ENCODE measurements at places on chromosomes 2 and 18.

- no peak for DNase-seq
These were observed 327.7 kb downstream of the TMX3 start for GRCh38 chr18:68387246-68387645.

DNA sequence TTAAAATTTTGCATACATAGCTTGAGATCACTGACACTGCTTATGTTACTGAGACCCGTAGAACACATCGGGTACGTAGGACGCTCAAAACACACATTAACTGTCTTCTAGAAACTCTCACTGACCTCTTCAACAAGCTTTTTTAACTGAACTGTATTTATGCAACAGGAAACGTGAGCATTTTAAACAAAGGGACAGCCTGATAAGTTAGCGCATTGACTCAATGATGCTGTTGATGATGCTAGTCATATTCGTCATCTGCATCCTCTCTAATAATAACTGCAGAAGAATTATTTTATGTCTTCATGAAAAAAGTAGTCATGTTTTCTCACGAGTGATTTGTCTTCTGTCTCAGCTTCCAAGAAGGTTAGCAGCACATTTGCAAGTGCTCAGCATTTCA lies 824.0 kb downstream of the DCDC2C start:
- DNase-seq, result no peak

GRCh38 chr2:114968748-114969400 lies 526.4 kb downstream of the DPP10 start:
- DNase-seq, result no peak

DNA sequence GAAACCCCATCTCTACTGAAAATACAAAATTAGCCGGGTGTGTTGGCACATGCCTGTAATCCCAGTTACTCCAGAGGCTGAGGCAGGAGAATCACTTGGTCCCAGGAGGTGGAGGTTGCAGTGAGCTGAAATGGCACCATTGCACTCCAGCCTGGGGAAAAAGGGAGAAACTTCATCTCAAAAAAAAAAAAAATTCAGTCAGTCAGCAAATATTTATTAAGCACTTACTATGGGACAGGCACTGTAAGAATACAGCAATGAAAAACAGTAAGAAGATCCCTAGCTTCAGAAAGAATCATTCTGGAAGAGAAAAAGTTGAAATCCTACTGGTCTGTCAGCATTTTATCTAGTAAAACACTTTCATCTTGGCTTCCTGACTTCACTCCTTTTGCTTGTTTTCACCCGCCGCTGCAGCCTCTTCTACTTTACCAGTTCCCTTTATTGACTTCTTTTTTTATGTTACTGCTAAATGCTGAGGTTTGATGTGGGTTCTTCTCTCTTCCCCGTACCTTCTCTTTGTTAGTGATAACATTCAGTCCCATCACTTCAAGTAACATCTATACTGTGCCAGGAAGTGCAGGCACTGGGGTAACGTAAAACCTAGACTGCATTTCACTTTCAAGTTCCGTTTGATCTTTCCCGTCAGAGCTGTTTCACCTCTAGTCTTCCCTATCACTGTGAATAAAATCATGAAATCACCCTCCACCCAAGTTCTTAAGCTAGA lies 10.8 kb upstream of the TAF4B start:
- DNase-seq, result no peak

GRCh38 chr2:230520875-230521155 lies 104.8 kb downstream of the SP100 start:
- no peak for DNase-seq

DNA sequence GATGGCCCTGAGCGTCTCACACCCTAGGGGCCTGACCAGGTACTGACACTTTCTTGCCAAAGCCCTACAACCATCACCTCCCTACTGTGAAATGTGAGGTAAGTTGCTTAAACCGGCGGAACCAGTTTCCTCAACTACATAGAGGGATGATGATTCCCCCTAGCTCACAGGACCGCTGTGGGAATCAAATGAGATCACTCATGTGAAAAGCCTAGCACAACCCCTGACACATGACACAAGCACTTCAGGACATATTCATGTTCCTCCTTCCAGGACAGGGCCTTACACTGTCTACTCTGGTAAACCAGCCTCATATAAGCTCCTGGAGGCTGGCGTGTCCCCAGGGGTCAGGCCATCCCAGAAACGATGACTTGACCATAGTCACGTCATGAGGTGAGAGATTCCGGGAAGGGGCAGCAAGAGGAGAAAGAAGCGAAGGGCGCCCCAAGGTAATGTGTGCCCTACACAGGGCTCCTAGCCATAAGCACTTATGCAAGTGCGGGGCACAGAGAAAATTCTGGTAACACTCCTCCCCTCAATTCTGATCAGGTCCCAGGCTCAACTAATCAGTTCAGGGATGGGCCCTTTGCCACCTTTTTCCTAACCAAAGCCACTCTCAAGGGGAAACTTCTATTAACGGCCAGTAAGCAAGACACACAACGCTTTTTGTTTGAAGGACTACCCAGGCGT lies 49.5 kb downstream of the C2orf42 start:
- DNase-seq, result no peak

DNA sequence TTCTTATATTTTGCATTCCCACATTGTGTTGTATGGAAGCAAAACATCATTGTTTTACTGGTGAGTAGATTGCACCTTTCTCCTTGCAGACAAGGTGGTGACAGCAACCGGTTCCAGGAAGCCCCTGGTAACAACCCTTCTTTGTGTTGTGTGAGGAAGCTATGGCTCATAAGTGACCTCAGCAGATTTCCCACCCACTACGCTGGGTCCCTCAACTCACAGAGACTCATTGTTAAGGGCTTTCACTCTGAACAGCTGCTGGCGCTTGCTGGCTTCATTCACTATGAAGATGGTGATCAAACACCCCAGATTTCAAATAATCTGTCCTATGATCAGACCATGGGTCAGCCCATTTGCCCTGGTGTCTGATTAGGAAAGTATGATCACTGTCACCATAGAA lies 53.4 kb downstream of the WIPF1 start:
- DNase-seq, result peak; percentile 57

Measured in C1 segment of cervical spinal cord (tissue), 14 donors.